Right ventricle myocardium superior (tissue), 1 donor: ENCODE measurements at places on chromosomes 11 and 22. TPM values are rescaled to one million over a fixed set of nuclear protein-coding genes. Genes with fewer than 3 reads are reported as not detected.

The SYNGR1 gene
- total RNA-seq, result 32.2 TPM

The GAB2 gene
- 14.9 TPM for total RNA-seq

DNA sequence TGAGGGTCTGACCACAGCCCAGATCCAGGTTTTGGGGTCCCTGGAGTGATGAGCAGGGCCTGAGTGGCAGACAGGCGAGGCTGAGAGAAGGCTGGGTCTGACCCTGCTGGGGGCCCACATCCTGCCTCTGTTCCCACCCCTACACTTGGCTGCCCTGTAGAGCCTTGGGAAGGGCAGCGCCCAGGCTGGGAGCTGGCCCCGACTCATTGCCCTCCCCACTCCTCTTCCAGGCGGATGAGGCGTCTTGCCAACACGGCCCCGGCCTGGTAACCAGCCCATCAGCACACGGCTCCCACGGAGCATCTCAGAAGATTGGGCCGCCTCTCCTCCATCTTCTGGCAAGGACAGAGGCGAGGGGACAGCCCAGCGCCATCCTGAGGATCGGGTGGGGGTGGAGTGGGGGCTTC lies 4.9 kb downstream of the DERL3 start:
- DNase-seq, result peak; percentile 61

The GLB1L2 gene
- 0.30 TPM for total RNA-seq

The ARHGAP32 gene
- 5.7 TPM for total RNA-seq

- DNase-seq, result peak; percentile 31
Measured at GRCh38 chr22:49568751-49569285, 258.9 kb downstream of the BRD1 start.

DNA sequence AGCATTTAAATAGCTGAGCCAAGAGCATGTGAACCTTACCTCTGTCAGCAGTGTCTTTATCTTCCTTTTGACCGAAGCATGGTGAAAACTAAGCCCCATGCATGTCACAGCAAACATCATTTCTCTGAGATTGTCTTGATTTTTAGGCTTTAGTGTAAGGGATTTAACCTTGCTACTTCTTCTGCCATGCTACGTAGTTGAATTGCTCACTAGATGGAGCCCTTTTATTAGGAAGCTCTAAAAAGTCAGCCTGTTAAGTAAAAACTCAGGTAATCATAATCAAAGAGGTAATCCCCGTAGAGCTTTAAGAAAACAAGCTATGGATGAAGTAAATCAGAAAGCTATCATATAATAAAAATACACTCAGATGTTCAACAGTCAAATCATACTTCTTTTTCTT lies 149.5 kb downstream of the PGR start:
- no peak for DNase-seq
